ENCODE measurements at places on chromosomes 12 and 14. TPM values are rescaled to one million over a fixed set of nuclear protein-coding genes. Genes with fewer than 3 reads are reported as not detected.

DNA sequence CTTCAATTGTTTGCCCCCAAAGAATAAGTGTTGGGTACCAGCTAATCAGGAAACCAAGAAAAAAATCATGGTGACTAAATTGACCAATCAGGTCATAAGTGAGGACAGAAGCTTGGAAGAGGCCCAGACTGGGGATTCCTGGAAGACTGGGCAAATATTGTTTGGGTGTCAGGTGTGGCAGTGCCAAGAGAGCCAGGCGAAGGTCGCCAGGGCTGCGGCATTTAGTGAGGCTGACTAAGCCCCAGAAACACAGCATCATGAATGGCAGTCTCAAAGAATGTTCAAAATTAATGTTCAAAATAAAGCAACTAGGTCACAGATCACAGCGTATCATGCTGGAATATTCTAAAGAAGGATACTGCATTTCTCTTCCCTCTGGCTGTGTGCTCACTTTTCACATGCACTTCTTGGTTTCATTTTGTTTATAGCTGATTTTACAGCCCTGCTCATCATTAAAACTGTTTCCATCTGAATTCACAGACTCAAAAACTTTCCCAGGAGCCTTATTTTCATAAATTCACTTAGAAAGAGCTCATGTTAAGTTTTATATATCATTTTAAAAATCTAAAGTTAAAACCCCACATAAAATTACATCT, 85.3 kb upstream of the OVCH1 start:
- no peaks in the 10 kb centered on the region for H3K27me3 ChIP-seq
- peak overlapping the region; percentile 36 for H3K27ac ChIP-seq
- no peak overlapping the region for H3K4me3 ChIP-seq

DNA sequence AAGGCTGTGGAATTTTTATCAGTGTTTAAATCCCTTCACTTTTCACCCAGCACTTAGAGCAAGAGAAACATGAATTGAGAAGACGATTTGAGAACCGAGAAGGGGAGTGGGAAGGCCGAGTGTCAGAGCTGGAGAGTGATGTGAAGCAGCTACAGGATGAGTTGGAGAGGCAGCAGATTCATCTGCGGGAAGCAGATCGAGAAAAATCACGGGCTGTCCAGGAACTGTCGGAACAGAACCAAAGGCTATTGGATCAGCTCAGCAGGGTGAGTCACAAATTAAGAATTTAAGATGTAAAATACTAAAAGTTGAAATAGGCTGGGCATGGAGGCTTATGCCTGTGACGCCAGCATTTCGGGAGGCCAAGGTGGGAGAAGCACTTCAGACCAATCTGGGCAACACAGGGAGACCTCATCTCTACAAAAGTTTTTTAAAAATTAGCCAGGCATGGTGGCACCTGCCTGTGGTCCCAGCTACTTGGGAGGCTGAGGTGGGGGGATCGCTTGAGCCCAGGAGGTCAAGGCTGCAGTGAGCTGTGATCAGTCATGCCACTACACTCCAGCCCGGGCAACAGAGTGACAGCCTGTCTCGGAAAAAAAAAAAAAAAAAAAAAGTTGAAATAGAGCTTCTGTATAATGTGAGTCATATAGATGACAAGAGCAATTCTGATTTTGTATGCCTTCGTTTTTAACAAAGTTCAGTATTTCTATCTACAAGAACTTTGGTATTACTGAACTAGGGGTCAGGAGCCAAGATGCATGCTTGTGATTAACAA, 9.6 kb downstream of the BICDL1 start:
- no peak overlapping the region for H3K4me3 ChIP-seq
- H3K27ac ChIP-seq = no peak overlapping the region
- no peaks in the 10 kb centered on the region for H3K36me3 ChIP-seq
- no peak for DNase-seq
- H3K27me3 ChIP-seq = no peaks in the 10 kb centered on the region

- peak overlapping the region; percentile 99 for H3K27ac ChIP-seq
- peaks cover 14% of the 10 kb centered on the region for H3K36me3 ChIP-seq
- no peak for DNase-seq
- no peak overlapping the region for H3K4me3 ChIP-seq
Observed at GRCh38 chr14:105479431-105480158, 5.0 kb downstream of the CRIP2 start.

GRCh38 chr14:51336734-51337133, 96.7 kb downstream of the TMX1 start:
- H3K27me3 ChIP-seq = no peaks in the 10 kb centered on the region
- no peak for DNase-seq
- H3K36me3 ChIP-seq = no peaks in the 10 kb centered on the region

DNA sequence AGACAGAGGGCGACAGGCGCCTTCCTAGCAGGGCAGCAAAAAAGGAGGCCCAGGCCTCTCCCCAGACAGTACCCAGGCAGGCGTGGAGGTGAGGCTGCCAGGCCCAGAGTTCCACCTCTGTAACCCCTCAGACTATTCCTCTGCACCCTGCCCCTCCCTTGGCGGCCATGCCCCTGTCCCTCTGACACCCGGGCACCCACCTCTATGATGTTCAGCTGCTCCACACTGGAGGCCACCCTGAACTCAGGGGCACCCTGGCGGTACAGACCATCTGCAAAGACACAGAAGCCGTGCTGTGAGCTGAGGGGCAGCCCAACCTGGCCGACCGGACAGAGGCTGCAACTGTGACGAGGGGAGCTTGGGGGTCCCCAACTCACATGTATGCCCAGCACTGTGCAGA, 20.1 kb downstream of the ARL6IP4 start:
- H3K4me1 ChIP-seq = no peaks in the 10 kb centered on the region
- DNase-seq = no peak
- H3K36me3 ChIP-seq = peaks cover 72% of the 10 kb centered on the region
- no peak overlapping the region for H3K27ac ChIP-seq

Gene KRT6A
- total RNA-seq = 0.74 TPM

Gene PLCZ1
- not detected for total RNA-seq

Gene KRT76
- not detected for total RNA-seq

GRCh38 chr12:120705618-120706017, 4.6 kb upstream of the UNC119B start:
- DNase-seq = no peak
- peaks cover 25% of the 10 kb centered on the region for H3K4me1 ChIP-seq
- H3K27me3 ChIP-seq = no peaks in the 10 kb centered on the region
- H3K36me3 ChIP-seq = peaks cover 26% of the 10 kb centered on the region
- H3K27ac ChIP-seq = no peak overlapping the region
- H3K4me3 ChIP-seq = no peak overlapping the region
